ENCODE measurements at places on chromosomes 7 and 10.

DNA sequence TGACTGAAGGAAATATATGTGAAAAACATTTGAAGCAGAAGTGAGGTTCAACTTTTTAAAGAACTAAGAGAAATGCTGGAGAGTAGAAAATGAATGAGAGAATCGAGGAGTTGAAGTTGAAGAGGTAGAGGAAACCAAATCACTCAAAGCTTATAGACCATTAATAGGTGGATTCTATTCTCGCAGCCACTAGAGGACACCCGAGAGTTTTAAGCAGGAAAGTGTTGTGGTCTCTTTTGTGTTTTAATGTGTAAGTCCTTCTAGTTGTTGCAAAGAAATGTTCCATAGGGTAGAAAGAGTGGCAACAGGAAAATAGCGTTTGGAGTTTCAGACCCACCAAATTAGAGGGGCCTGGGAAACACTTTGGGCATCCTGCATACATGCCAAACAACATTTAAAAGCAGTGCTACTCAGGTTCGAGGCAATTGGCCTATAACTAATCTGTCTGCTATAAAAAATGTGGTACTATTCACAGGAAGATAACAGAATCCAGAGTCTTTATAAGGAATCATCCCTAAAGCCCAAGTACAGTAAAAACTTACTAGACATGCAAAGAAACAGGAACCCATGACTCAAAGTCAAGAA is 75.3 kb upstream of the TAS2R16 start:
- peak; percentile 3 for DNase-seq

DNA sequence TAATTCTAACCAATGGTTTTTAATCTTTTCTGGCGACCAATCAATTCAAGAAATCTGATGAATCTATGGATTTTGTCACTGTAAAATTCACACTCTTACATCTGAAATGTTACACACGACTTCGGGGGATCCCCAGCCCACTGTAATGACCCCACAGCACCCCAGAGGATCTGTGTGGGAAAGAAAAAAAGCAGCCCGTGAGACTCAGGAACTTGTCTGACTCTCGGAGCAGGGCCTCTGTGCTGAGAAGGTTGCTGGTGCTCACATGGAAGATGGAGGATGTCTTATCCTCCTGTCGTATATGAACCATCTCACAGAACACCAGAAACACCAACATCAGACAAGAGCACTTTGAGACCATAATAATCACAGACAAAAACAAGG is 228.4 kb upstream of the INHBA start:
- DNase-seq = no peak

DNA sequence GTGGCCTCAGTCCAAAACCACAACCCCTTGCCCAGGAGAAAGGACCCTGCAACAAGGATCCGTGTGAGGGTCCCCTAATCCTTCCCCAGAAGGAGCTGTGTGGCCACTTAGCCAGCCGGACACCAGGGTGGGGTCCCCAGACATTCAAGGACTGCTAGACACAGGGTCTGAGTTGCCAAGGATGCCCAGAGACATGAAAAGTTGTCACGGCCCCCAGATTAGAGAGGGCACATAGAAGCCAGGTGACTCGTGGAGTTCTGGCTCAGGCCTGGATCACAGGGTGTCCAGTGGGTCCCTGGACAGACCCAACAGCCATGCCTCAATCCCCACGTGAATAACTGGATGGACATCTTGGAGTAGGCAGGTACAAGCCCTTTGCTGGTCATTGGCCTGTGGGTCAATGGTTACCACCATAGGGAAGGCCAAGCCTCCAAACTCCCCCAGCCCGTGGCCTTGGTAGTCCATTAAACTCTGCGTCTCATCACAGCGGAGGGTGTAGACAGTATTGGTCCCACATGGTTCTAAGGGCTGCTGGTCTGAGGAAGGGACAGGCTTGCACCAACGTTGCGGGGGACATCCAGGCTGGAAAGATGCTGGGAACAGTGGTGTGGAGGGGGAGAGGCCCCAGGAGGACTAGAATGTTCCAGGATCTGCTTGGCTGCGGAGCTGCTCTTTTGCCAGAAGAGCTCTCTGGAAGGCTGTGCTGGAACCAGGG is 205.9 kb upstream of the PPP2R2D start:
- no peak for DNase-seq

DNA sequence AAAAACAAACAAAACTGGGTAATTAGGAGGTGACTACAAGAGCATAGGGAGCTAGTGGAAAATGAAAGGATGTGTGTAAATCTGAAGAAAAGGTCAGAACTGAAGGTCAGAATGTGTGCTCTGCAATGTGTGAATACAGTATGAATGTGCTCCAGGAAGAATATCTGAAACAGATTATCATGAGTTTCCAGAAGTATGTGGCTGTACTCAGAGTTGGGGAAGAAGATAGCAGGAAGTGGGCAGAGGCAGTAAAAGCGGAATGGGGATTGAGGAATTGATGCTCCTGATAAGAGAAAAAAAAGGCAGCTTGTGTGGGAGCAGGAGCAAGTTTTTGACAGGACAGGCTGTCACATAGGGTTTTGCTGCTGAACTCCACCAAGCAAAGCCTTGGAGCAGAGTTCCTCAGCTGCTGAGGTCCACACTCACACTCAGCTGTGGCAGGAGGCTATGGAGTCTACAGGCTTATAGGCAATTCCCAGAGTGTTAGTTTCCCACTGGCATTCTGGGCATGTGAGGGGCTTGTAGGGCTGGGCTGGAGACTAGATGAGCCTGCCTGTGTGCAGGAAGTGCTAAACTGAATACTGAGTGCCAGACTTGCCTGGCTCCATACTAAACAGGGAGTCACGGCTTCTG is 22.9 kb downstream of the H2AZ2 start:
- no peak for DNase-seq

GRCh38 chr7:100209493-100209892 is 10.3 kb upstream of the PVRIG start:
- no peak for DNase-seq

DNA sequence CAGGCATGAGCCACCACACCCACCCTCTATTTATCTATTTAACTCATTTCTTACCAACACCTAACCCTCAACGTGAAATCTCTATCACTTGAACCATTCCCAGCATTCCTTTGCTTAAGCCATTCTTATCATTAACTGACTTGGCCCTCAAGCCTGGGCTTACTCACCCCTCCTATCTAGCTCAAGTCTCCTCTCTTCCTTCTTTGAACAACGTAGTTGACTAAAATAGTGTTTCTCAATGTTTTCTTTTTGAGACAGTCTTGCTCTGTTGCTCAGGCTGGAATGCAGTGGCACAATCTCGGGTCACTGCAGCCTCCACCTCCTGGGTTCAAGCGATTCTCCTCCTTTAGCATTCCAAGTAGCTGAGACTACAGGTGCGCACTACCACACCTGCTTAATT is 7.0 kb downstream of the ANXA7 start:
- no peak for DNase-seq

GRCh38 chr10:132688580-132689420 is 97.1 kb downstream of the NKX6-2 start:
- no peak for DNase-seq

DNA sequence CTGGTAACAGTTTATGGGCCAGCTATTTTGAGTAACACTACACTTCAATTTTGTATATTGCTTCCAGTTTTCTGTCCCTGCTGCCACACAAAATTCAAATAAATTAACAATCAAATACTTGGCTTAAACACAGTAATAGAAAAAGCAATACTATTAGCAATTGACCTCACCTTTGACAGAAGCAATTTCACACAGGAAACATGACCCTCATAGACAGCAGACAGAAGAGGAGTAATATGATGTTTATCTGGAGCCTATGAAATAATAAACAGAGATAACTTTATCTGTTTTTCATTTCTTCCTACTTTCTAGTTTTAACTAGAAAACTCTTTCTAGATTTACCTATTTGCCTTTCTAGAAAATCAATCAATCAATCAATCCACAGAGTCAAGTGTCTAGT is 26.7 kb downstream of the MTPN start:
- no peak for DNase-seq

DNA sequence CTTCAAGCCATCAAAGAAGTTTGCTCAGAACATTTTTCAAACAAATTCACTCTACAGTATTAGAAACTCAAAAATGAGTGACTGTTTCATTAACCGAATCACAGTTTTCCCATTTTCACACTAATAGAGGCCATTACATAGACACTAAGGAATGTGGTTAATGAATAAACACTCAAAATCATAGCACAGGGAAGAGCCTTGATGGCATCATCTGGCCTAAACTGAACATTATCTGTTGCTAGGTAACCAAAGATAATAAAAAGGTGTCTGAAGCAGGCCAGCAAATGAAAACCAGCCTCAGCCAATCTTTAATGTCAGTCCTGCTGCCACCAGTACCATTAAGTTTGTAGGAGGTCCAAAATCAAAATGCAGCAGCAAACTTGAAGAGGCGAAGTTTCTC is 492.4 kb upstream of the STEAP1 start:
- no peak for DNase-seq

DNA sequence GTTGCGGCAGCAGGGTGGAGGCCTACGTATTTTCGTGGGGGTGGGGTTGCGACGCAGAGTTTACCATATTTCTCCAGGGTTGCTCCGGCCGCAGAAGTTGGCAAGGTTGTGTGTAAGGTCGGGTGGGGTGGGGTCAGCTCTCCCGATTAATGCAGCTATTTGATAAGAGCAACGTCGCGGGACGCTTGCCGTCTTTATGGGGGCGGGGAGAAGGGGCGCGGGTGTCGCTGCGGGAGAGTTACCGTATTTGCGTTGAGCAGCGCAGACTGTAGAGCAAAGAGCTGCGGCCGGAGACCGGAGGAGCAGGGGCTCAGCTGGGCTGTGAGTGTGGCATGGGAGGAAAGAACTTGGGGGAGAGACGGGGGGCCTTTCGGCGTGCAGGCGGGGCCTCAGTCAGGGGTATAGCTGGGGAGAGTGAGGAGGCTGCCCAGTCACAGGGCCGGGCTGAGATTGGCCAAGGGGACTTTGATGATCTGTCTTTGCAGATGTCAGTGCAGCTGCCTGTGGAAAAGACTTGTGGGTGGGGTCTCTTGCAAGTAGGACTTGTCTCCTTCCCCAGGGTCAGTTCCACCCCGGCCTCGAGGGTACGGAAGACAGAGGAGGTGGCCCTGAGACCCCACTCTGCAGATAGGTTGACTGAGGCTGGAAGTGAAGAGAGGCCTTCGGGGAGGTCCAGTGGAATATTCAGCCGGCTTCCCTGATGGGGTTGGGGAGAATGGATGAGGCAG is 26.6 kb downstream of the ZNF775 start:
- no peak for DNase-seq

GRCh38 chr10:34320265-34320664 is 494.8 kb downstream of the PARD3 start:
- no peak for DNase-seq

GRCh38 chr10:71622616-71623015 is 97.0 kb downstream of the C10orf105 start:
- no peak for DNase-seq

DNA sequence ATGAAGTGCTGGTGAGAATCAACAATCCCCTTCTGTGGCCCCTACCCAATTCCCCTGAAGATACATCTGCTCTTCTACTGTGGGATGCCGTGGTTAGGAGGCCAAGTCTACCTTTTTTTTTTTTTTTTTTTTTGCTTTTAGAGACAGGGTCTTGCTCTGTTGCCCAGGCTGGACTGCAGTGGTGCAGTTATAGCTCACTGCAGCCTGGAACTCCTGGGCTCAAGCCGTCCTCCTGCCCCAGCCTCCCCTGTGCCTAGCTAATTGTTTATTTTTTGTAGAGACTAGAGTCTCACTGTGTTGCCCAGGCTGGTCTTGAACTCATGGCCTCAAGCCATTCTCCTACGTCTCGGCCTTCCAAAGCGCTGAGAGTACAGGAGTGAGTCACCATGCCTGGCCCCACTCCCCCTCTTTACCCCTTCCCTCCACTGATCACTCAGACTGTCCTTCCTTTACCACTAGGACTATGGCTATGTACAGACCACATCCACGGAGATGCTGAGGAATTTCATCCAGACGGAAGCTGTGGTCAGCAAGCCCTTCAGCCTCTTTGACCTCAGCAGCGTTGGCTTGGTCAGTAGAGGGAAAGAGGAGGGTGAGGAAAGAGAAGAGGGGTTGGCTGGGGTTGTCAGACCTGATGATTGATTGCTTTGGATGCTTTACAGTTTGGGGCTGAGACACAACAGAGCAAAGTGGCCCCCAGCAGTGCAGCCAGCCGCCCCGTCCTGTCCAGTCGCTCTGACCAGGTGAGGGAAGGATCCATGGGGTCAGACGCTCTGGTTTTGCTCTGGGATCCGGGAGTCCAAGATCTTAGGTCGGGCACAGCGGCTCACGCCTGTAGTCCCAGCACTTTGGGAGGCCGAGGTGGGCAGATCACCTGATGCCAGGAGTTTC is 1.8 kb downstream of the AP4M1 start:
- DNase-seq = no peak

GRCh38 chr10:113053091-113053490 is 103.0 kb downstream of the TCF7L2 start:
- DNase-seq = no peak

- no peak for DNase-seq
These were observed 384.4 kb downstream of the CDC14C start for GRCh38 chr7:49308787-49309186.

- DNase-seq = no peak
These were observed 523.9 kb downstream of the SUGCT start for GRCh38 chr7:40658729-40659128.

- DNase-seq = no peak
These were observed 324.5 kb downstream of the PHF14 start for GRCh38 chr7:11298220-11298619.

DNA sequence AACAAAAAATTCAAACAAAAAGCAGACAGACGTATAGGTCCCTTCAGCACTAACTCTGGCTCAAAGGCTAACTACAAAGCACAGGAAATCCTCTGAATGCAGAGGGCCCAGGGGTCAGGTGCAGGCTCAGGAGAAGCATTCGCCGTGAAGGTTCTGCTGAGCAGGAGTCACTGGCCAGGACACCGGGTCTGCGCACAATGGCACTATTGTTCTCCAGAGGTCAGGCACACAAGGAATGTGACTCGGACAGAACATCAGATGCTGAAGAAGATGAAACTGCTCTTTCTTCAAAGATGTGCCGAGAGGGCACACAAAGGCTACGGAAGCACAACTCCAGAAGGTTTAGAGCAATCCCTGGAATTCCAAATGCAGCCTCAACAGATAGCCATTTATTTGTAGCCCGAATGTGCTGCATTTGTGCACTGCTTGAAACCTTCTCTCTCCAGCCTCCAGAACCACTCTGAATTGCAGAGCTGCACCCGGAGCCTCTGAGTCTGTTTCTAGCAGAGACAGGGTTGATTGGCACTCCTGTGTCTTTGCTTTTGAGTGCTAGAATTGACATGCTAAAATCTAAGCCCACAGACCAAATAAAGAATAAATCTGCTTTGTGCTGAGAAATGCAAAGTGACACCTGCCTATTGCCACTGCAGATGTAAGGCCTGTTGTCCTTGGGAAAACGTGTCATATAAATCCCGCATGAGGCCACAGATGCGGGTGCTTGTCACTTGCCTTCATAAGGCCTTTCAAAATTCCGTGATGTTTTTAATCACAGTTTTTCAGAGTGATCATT is 85.4 kb upstream of the AFAP1L2 start:
- DNase-seq = no peak

DNA sequence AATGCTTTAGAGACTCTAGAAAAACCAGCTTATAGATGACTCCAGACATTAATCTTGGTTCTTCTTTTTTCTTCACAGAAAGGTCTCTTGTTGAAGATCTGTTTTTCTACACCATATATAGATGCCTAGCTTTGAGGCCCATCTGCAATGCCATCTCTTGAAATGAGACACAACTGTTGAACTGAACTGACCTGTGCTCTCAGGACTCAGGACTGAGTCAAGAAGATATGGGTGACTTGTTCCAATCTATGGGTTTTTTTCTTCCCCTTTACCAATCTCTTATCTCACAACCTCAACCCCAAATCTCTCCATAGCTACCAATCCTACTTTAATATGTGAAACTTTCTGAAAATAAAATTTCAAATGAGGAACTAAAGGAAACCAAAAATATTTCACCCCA is 194.7 kb downstream of the SNX13 start:
- DNase-seq = no peak
